Hematopoietic multipotent progenitor cell (in vitro differentiated cells): ENCODE measurements at places on chromosomes 6 and 20.

DNA sequence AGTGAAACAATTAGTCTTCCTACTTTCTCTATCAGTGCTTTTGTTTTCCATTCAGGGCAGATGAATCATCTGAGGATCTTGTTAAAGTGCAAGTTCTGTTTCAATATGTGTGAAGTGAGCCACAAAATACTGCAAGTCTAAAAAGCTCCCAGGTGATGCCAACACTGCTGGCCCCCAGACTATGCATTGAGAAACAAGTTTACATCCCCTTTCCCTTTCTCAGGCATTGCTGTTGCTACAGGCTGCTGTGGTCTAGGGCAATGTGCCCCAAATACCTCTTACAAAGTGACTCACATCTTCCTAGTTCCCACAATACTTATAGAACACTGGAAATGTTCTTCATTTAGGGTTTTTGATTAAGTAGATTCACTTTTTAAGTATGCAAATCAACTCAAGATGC, 31.8 kb downstream of the ABRACL start:
- DNase-seq, result no peak

DNA sequence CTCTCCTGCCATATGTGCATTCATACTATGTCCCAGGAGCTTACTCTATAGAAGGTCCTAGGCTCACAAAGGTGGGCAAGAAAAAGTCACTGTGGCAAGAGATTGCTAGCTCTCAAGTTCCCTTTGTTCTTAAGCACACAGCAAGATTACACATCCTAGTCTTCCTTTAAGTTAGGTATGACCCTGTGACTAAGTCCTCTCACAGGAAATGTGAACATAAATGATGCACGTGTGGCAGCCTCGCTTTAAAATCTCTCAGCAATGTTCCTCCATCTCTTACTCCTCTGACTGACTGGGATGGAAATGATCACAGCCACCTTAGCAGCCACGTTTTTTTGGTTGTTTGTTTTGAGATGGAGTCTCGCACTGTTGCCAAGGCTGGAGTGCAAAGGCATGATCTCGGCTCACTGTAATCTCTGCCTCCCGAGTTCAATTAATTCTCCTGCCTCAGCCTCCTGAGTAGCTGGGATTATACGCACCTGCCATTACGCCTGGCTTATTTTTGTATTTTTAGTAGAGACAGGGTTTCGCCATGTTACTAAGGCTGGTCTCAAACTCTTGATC, 35.7 kb upstream of the HAO1 start:
- DNase-seq, result no peak

DNA sequence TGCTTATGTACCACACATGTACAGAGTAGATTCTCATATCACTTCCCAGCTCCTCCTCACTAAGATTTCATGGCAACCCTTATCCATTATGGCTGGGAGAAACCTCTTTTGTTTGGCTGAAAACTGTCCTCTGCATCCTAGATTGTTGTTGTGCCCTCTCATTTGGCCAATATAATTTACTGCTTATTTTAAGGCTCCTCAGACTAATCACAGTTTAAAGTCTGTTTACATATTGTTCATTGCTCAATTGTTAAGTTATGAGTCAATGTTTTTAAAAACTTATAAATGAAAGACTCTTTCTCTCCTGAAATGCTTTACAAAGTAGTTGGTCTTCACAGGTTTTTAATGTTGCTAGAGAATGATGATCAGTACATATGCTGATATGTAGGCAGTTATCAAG, 57.3 kb downstream of the FAM83B start:
- no peak for DNase-seq

- no peak for DNase-seq
These were observed 186.6 kb downstream of the MOXD1 start for GRCh38 chr6:132214716-132215115.

GRCh38 chr20:37921341-37921929, 18.5 kb downstream of the VSTM2L start:
- no peak for DNase-seq

DNA sequence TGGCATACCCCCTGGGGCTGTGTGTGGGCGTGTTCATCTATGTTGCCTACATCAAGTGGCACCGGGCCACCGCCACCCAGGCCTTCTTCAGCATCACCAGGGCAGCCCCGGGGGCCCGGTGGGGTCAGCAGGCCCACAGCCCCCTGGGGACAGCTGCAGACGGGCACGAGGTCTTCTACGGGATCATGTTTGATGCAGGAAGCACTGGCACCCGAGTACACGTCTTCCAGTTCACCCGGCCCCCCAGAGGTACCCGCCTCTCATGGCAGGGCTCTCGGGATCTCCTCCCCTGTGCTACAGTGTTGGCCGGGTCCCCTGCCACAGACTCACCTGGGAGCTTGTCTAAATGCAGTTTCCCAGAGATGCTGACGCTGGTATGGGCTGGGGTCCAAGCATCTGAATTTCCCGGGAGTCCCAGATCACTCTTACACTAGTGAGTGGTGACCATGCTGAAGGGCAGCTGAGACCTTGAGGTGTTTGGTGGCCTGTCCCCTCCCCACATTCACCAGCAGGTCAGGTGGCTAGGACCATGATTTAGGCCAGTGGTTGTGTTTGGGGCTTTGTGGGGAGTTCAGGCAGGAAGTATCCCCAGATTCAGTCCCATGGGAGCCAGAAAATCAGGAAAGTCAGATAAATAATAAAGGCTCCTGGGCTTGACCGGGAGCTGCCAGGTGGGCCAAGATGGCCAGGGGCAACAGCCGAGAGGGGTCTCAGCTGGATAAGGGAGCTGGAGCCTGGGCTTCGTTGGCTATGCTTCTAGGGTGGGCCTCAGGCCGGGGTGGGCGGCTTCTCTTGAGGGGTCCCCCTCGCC, 11.8 kb downstream of the ENTPD6 start:
- DNase-seq, result no peak

DNA sequence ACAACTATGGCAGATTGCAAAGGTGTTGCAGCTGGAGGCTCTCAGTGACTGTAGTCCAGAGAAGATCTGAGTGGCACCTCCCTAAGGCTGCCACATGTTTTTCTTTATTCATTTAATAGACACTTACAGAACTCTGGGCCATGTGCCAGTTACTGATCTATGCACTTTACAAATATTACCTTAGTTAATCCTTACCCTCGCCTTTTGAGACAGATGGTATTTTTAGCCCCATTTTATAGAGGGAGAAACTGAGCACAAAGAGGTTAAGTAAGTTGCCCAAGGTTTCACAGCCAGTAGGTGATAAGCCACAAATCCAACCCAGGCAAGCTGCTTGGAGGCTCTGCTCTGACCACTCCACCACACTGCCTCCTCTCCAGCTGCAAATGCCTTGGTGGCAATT, 6.5 kb upstream of the SCRT2 start:
- DNase-seq, result no peak

- DNase-seq, result no peak
These were observed 577 bp downstream of the SASH1 start for GRCh38 chr6:148343047-148343782.

DNA sequence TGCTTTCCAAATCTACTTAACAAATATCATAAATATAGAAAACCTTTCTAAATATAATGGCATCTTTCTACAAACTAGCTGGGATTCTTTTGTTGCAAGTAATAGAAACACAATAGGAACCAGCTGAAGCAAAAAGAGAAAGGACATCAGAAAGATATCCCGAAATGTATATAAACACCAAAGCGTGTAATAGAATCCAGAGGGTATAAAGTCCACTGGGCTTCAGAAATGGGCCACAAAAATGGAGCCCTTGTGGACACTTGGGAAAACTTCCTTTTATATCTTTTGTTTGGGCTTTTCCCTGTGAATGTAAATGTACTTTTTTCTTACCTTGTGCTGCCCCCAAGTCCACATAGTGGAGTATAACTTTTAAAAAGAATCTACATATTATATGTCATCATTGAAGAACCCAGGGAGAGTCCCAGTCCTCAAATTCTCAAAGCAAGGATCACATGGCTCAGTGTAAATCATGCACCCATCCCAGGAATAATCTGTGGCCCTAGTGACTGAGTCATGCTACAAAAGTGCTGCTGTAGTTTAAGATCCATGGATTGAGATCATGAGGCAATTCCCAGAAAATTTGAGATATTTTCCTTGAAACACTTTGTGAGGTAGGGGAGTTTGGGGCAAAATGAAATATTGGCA, 457.0 kb downstream of the EPM2A start:
- no peak for DNase-seq

DNA sequence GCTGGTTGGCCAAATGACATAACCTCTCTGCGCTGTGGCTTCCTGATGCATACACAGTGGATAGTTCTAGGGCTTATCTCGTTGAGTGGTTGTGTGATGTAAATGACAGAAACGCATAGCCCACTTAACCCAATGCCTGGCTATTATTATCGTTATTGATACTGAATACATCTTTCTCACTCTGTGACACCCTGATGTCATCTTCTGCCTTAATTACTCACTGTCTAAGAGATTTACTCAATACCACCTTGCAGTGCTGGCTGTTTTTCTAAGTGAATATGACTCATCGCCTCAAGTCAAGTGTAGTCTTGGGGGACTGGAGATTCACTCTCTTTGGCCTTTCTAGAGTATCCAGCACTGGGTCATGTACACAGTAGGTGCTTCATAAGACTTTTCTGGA, 73.6 kb downstream of the NDUFAF5 start:
- no peak for DNase-seq

GRCh38 chr6:98639089-98639635, 195.2 kb upstream of the POU3F2 start:
- no peak for DNase-seq

DNA sequence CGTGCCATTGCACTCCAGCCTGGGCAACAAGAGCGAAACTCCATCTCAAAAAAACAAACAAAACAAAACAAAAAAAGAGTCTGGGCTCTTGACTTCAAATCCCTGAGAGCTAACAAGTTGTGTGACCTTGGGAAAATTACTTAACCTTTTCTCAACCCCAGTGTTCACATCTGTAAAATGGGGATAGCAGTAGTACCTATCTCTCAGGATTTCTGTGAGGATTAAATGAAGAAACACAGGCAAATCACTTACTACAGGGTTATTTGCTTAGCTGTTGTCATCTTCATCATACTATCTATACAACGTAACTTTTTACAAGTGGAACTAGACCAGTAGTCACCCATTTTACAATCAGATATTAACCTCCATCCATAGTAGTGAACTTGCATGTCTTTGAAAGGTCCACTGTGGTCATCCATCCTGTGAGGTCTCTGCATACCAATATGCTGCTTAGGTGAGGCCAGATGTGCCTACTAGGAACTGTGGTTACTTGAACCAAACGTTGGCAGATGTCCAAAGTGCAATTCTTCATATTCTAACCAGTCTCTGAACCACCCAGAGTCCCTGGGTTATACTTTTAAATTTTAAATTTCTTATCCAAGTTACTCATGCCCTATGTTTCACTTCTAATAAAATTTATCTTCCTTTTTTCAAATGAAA, 128.9 kb upstream of the BEND3 start:
- no peak for DNase-seq

- no peak for DNase-seq
These were observed 6.4 kb upstream of the SNRPB start for GRCh38 chr20:2476742-2477615.

GRCh38 chr6:100447900-100448748, 16.6 kb downstream of the SIM1 start:
- DNase-seq, result no peak

DNA sequence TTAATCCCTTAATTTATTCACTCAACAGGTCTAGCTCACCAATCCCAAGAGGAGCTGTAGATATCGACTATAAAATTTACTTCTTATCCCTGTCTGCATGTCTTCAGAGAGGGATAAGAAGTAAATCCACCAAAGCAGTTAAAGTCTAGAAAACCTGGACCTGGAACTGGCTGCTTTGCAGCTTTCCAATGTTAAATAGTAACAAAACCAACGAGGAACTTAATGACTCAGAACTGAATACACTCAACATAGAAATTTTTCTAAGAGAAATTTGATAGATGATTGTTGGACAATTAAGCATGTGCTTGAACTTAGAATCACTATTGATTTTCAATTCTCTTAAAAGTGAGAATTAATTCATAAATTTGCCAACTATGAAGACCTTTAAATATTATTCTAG, 11.5 kb upstream of the TMEM244 start:
- no peak for DNase-seq

GRCh38 chr6:28657769-28658465, 132.2 kb downstream of the GPX5 start:
- peak; percentile 79 for DNase-seq

DNA sequence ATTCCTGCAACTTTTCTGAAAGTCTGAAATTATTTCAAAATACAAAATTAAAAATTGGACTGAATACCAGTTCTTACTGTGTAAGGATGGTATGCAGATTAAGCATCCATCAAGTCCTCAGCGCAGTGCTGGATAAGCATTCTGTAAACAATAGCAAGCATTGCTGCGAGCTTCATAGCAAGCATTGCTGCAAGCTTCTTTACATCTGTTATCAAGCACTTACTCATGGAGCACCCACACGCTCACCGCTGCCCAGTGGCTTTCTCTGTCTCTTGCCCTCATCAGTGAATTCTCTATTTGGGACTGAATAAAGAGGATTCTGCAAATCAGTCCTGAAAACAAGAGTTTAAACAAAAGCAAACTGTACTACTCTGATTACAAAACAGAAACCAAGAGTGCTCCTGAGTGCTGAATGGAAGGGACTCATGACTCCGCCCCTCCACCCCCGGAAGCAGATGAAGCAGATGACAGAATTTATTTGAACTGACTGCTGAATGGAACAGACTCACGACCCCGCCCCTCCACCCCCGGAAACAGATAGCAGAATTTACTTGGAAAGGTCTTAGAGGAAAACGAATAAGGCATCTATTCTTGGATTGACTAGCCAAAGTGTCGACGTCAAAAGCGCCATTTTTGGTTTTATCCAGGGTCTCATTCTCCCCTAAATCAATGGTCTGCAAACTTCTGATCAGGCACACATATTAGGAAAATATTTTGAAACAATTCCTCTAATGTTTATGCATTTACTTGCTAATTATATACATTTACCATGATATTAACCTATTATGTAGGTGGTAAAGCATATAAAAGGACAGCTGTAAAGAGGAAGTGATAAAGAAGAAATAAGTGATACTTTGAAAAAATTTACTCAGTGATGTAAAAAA, 22.1 kb upstream of the EYA2 start:
- DNase-seq, result no peak

DNA sequence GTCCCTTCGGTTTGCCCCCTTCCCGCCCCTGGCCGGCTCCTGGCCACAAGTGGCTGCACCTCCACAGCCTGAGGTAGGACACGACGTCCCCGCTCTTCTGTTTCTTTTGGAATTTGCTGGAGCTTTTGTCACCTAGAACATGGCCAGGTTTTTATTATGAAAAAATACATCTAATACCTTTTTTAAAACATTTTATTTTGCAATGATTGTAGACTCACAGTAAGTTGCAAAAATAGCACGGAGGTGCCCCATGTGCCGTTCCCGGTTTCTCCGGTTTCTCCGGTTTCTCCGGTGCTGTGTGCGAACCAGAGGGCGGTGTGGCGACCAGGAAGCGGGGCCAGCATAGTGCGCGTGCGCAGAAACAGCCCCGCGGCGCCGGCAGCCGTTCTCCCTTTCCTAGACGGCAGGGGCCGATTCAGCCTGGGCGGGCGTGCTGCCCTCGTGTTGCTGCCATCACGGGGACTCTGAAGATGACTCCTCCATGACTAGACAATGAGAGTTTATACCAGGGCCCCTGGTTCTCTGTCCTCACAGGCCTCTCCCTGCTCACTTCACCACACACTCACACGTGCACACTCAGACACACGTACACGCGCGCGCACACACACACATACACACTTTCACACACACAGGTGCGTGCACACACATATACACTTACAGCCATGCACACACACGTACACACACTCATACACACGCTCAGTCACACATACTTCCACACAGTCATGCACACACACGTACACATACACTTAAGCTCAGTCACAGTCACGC, 102.1 kb downstream of the TMEM242 start:
- DNase-seq, result peak; percentile 59
